ENCODE measurements at places on chromosomes 1 and 21.

DNA sequence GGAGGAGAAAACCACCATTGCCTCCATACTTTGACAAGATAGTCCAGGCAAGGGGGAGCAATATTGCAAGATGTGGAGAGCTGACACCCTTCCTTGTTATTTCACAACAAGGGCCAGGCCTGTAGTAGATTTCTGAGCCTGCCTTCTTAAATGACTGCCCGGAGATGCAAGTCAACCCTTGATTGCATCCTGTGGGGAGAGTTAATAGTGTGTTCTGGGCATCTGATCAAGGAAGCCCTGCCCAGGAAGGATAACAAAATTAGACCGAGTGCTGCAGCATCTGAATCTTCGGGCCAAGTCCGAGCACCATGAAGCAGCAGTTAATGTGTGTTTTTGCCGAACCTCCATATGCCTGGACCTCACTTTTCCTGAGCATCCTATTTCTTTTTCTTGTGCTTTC lies 382.3 kb downstream of the PRDM2 start:
- DNase-seq, result no peak

DNA sequence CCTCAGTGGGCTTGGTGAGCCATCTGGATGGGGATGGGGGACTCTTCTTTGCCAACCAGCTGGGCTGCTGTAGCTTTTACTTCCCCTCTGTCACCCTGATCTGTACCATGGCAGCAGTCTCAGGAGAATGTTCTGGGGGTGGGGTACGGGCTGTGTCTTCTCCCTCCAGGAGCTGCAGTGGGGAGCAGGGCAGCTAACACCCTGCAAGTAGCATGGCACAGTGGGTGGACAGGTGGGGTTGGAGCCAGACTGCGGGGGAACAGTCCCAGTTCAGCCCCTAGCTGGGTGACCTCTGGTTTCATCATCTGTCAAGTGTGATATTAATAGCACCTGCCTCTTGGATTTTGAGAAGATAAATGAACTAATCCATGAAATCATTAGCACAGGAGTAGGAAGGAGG lies 3.1 kb downstream of the NFASC start:
- no peak for DNase-seq

- DNase-seq, result no peak
Observed at GRCh38 chr1:97488530-97488929, 432.3 kb downstream of the DPYD start.

GRCh38 chr1:215900684-215901083 lies 333.6 kb downstream of the KCTD3 start:
- no peak for DNase-seq

DNA sequence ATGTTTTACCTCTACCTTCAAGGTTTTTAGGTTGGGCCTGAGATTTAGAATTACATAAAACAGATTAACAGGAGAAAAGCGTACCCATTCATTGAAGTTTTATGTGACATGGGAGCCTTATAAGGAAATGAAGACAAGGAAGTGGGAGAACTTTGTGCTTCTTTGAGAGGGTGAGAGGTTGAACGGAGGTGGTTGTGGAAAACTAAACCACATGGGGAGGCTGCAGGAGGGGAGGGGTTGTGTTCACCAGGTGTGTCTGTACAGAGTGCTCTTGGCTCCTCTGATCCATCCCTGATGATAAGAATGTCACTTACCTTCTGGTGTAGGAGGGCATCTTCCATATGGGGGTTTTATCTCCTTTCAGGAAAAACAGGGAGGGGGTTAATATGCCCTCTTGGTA lies 2.7 kb downstream of the SLX9 start:
- DNase-seq, result no peak

- DNase-seq, result no peak
Observed at GRCh38 chr1:233340966-233341516, 13.5 kb downstream of the MAP3K21 start.

GRCh38 chr21:45970674-45971615 lies 10.6 kb upstream of the COL6A1 start:
- peak; percentile 67 for DNase-seq

- no peak for DNase-seq
Observed at GRCh38 chr1:189121941-189122340, 1355.7 kb downstream of the BRINP3 start.

GRCh38 chr1:222420633-222421032 lies 127.3 kb downstream of the HHIPL2 start:
- peak; percentile 27 for DNase-seq

DNA sequence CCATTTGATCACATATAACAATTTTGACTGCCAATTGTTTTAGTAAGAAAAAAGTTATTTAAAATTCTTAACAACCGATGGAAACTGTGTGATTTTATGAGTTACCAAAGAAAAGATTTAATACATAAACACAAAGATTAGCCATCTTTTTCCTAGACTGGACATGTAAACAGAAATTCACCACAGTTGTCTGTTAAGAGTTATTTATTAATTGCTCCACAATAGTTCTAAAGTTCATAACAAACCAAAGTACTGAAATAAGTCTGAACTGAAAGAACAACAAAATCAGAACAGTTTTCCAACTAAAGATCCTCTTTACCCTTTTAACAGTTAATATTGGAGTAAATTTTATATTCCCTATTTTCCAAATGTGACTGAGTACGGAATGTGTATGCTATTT lies 8.6 kb downstream of the ZNF281 start:
- DNase-seq, result no peak

DNA sequence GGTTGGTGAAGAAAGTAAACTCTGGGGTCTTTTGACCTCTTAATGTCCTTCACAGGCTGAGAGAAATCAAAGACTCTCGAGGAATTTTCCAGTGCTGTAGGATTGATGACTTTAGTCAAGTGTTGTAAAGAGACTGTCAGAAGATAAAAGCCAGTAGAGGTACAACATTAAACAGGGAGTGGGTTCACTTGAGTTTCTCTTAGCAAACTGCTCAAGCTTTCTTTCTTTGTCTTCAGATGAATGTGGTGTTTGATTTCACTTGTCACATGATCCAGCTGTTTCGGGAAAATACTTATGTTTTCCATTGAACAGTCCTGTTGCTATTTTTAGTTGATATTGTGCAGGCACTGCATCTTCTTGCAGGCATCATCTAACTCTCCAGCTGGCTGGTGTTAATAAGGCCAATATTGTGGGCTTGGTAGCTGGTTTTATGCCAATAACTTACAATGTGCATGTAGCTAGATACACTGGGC lies 45.6 kb downstream of the XCL2 start:
- DNase-seq, result no peak

DNA sequence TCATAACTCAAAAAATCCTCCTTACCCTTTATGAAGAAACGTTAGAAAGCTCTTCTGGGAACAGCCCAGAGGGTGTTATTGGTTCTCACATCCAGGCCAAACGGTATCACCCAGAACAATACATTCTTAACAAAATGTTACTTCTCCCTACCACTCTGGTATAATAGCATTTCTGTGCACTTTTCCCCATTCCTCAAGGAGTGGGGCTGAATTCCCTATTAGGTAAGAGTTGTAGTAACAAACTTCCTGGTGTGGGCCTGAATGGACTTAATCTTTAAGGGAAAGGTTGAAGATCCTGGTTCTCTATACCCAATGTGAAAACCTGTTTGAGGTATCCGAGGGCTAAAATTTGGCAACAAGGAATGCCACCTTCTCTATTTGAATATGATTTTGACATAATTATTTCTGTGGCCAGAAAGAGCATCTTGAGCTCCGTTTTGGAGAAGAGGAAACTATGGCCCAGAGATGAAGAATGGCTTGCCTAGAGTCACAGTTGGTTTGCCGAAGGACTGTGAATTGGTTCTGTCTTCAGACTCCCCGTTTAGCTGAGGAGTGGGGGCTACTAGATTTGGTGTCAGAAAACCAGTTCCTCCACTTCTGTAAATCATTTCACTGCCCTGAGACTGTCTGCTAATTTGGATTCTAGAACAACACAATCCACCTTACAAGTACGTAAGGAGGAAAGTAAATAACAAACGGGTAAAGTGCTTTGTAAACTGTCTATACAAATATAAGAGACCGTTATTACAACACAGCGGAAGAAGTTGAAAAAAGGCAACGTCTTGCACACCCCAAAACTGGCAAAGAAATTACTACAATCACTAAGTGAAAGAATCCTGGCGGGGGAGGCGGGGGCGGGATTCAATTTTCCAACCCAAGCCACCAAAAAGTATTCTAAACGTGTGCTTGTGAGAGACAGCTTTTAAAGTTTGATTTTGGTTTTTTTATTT lies 2.3 kb downstream of the ANP32E start:
- peak; percentile 68 for DNase-seq

GRCh38 chr1:58922302-58923089 lies 138.6 kb upstream of the JUN start:
- peak; percentile 82 for DNase-seq

DNA sequence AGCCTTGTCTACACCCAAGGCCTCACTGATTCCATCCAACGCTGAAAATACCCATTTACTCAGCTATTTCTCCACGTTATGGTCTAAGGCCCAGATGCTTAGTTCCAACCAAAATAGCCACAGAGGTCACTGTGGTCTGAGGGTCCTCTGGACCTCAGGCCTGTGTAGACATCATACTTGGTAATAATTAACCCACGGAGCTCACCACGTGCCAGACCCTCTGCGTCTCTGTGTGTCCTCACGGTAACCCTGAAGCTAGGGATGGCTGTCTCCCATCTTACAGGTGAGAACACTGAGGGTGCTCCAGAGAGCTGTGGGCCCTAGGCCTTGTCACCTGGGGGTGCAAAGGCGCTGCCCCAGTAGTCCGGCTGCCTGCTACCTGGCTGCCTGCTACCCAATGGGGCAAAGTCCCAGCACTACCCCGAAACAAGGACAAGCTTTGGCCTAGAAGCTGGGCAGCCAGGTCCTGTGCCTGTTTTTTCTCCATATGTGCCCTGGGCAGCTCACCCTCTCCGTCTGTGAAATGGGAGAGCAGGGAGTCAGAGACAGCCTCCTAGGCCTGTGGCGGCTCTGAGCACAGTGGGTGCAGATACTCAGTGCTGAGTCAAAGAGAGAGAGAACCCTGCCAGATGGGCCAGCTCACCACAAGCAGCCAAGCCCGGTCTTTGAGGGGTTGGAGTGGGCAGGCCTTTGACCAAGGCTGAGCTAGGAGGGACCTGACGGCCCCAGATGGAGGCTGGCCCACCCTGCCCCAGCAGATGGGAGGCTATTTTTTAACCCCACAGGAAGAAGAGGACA lies 17.0 kb upstream of the RUNX3 start:
- no peak for DNase-seq

- DNase-seq, result no peak
Observed at GRCh38 chr1:24077278-24077978, 34.5 kb downstream of the MYOM3 start.

DNA sequence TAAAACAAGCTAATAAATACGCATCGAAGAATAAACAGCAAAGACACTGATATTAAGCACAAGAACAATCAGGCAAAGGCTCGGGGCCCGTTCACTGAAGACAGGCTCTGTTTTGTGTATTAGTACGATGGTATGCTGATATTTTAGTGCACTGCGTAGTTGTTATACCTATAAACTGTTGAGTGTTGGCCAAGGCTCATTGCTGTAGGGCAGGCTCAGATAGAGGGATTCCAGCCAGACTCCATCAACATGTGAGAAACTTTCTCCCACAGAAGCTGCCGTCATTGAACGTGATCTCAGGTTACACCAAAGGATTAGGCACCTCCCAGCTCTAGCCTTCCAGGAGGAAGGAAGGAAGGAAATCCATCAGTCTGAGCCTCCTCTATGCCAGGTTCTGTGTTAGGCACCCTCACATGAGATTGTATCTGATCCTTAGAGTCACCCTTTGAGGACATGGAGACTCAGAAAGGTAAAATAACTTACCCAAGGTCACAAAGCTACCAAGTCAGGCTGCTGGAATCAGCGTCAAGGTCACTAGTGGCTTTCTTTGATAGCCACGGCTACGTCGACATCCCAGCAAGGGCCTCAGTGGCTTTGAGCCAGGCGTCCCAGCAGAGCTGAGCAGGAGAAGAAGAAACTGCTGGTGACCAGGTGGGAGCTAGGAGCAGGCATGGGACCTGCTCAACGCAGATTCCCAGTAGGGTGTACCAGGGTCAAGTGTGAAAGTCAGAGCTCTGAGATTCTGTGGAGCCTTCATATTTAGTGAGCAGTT lies 14.8 kb downstream of the BCAR3 start:
- DNase-seq, result no peak
